ENCODE measurements at places on chromosomes 12 and 14.

DNA sequence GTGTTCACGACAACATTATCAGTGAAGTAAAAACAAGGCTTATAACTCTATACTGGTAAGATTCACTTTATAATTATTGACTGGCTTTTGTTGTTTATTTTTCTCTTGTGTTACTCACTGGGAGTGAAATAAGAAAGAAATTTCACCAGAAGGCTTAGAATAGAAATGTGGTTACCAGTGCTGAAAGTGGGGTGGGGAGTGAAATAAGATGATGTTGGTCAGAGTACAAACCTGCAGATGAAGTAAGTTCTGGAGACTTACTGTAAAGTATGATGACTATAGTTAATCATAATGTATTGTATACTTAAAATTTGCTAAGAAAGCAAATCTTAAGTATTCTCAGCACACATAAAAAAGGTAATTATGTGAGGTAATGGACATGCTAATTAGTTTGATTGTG is 198.4 kb downstream of the KLHL28 start:
- no peak for DNase-seq

- no peak for DNase-seq
Observed at GRCh38 chr12:4958697-4959375, 49.1 kb downstream of the KCNA1 start.

DNA sequence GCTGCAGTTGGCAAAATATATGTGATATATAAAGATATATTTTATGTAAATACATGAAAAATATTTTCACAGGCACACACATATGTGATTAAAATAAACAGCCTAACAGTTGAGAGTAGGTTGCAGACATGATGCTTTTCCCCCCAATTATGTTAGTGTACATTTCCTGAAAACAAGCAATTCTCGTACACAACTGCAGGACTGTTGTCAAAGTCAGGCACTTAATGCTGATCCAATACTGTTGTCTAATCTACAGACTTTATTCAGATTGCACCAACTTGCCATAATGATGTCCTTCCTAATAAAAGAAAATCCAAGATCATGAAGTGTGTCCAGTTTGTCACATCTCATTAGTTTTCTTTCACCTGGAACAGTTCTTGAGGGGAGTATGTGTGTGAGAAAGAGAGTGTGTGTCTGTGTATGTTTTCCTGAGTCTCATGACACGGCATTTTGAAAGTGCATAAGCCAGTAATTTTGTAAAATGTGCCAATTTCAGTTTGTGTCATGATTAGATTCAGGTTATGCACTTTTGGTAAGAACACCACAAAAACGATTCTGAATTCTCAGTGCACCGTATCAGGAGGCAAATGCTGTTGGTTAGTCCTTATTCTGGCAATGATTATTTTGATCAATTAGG is 16.5 kb upstream of the SEL1L start:
- no peak for DNase-seq

DNA sequence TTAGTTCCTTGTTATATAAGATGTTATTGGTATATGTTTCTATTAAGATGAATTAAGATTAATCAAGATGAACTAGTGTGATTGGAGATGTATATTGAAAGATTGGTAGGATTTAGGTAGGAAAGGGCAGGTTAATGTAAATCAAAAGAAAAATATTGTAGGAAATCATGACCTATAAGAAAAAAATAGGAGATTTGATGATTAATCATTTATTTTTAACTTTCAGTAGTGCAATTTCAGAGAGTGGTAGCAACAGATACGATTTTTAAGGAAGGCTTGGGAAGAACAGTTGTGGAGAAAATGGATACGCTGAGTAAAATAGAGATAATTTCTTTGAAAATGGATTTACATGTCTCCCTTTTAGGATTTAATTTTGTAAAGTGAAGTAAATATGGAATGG is 73.7 kb downstream of the MON2 start:
- no peak for DNase-seq

GRCh38 chr14:33790996-33791395 is 159.9 kb downstream of the EGLN3 start:
- DNase-seq, result no peak

GRCh38 chr12:57460468-57460784 is 841 bp downstream of the GLI1 start:
- no peak for DNase-seq

GRCh38 chr14:75281654-75282019 is 3.0 kb downstream of the FOS start:
- DNase-seq, result no peak

DNA sequence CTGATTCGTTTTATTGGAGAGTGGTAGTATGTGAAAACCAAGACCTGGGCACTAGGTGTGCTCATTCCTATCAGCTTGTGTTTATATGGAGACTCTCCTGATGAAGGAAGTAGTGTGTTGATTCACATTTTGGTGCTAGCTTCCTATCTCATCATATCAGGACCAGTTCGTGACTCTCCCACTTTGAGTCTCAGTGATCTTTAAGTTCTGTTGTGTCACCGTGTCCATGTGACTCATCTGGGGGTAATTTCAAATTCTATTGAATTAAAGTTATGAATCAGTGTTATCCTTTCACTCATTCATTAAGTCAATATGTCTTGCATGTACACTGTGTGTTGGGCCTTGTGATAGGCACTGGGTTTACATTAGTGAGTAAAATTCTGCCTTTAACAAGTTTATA is 180.2 kb downstream of the CACNA1C start:
- no peak for DNase-seq

DNA sequence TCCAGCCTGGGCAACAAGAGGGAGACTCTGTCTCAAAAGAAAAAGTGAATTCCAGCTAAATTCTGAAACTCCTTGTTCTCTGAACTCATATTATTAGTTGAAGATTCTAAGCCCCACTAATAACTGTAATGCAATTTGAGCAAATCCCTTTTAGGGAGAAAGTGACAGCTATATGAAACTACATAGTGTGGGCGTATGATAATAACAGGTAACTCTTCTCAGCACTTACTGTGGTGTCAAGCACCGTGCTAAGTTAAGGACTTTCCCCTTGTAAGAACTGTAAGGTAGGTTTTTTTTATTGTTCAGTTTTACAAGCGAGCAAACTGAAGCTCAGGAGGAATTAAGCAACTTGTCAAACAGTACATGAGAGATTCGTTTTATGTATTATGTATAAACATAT is 5.4 kb downstream of the ANKRD13A start:
- no peak for DNase-seq

GRCh38 chr14:76088771-76089571 is 62.8 kb upstream of the GPATCH2L start:
- DNase-seq, result no peak

GRCh38 chr12:130375296-130376287 is 37.9 kb downstream of the PIWIL1 start:
- DNase-seq, result no peak

GRCh38 chr14:101918065-101918989 is 46.0 kb upstream of the DYNC1H1 start:
- no peak for DNase-seq

GRCh38 chr14:87044807-87045206 is 948.2 kb downstream of the GALC start:
- DNase-seq, result no peak

DNA sequence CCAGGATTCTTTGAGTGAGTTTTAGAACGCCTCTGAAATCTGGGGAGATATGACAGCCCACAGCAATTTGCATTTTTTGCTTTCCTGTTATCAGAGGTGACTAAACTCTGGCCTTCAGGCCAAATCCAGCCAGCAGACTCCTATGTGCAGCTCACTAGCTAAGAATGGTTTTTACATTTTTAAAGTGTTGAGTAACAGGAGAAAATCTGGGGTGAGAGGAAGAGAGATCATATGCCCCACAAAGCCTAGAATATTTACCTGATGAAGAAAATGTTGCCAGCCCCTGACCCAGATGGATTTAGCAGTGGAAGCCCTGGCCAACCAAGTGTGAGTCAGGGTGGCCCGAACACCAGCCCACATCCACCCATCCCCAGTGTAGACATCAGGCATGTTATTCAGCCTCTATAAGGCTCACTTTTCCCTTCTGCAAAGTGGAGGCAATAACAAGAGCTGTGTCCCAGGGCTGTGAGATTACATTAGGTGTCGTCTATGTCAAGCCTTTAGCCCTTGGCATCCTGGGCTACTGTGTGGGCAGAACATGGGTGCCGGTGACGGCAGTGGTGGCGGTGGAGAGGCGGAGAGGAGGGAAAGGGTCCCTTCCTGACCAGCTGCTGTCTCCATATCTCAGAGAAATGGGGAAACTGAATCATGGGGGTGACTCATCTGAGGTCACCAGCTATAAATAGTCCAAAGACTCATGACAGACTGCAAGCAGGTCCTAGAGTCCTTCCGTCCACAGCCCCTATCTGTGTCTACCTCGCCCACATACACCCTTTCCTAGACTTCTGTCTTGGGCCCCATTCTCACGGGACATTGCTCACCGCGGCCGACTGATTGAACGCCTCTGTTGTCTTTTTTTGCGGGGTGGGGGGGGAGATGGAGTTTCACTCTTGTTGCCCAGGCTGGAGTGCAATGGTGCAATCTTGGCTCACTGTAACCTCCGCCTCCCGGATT is 32.6 kb upstream of the CD9 start:
- DNase-seq, result peak; percentile 45

DNA sequence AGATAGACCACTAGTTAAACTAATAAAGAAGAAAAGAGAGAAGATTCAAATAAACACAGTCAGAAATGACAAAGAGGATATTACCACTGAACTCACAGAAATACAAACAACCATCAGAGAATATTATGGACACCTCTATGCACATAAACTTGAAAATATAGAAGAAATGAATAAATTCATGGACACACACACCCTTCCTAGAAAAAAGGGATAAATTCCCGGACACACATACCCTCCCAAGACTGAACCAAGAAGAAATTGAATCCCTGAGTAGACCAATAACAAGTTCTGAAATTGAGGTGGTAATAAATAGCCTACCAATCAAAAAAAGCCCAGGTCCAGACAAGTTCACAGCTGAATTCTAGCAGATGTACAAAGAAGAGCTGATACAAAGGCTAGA is 187.9 kb downstream of the SEC23A start:
- DNase-seq, result no peak

GRCh38 chr12:116018282-116018681 is 259.2 kb downstream of the MED13L start:
- no peak for DNase-seq

DNA sequence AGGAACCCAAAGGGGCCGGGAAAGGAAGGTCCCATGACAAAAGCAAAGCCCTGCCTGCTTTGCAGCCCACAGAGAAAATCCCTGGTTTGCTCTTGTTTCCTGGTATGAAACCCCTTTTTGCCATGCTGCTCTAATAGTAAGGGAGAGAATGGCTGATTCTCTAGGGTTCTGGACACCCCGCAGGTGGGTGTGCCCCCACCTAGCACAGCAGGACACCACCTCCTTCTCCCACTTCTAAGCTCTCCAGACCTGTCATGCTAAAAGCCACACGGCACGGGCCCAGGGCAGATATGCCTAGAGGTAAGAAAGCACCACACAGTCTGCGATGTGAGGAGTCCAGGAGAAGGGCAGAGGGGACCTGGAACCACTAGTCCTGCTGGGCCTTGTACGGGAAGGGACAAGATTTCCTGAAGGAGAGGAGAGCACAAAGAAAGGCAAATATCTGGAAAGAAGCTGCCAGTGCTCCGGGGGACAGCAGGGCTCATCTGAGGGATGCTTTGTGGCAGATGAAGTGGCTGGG is 113.3 kb downstream of the BCL11B start:
- DNase-seq, result no peak

- no peak for DNase-seq
Observed at GRCh38 chr14:52327374-52328226, 13.5 kb downstream of the PTGER2 start.

- no peak for DNase-seq
Observed at GRCh38 chr12:42166501-42166900, 21.8 kb upstream of the GXYLT1 start.

DNA sequence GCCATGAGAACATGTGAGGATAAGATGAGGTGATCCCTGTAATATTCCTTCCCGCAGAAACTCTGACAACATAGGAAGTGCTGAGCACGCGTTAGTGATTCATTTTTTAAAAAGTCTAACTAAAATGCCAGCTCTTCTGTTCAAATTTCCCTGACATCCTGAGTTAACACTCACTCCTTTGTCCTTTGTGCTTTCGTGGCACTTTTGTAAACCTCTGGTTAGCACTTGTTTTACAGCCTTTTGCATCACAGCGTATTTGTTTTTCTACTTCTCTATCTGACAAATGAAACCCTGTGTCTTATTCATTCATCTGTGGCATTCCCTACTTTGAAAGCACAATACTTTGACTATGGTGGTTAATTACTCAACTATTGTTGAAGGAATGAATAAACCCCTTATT is 313.6 kb downstream of the NUAK1 start:
- no peak for DNase-seq

DNA sequence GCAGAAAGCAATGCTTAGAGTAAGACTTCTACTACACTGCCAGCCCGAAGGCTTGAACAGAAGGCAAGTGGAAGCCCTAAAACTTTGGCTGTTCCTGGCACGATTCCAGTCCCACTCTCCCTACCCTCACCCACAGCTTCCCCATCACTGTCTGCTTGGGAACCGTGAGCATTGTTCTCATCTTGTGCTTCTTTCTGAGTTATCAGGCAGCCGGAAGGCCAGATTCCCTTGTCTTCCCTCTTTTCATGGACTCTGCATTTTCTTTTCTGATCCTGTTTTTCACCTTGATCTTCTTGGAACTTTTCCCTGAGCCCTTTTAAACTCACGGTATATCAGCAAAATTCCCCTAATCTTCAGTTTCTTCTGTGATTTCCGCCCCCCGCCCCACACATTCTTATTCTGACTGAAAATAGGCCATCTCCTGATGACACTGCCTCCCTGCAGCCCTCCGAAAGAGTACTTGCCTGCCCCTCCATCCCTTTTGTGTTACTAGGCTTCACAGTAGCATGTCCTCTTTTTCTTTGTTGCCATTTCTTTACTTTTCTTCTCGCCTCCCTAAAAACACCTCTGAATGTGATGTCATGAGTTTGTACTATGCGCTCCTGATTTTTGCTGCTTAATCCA is 29.9 kb downstream of the RCOR1 start:
- DNase-seq, result no peak

- DNase-seq, result no peak
Observed at GRCh38 chr12:41174602-41175001, 13.5 kb upstream of the PDZRN4 start.

- no peak for DNase-seq
Observed at GRCh38 chr14:51398898-51399297, 158.9 kb downstream of the TMX1 start.

DNA sequence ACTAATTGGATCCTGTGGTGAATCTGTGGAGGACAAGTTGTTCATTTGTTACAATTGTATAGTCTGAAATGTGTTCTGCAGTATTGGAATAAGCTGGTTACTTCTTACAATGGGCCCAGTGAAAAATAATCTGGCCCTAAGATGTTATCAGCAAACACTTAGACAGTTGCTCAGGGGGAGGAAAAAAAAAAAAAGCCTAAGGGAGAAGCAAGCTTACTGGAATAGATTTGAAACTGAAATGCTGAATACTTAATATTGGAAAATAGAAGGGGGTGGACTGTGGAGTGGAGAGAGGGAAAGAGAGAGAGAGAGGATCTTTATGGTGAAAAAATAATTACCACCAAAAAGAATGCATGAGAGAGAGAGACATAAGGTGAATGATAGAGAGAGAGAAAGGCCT is 4.0 kb downstream of the FOXG1 start:
- no peak for DNase-seq

DNA sequence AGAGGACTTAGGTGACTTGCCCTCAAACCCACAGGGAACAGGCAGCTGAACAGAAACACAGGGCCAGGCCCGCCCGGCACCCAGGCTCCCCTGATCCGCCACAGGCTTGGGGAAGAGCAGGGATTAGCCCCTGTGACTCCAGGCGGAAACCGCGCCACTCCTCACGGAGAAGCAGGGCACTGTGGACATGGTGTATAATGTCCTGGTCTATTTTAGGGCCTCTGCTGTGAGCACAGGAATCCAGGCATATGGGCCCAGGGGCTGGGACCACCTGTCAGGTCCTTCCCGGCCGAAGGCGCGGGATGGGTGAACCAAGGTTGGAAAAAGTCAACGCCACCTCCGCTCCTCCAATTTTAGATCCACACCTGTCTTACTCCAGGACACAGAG is 34.6 kb upstream of the MEG3 start:
- DNase-seq, result no peak

All from activated T-cell treated with anti-CD3 and anti-CD28 coated beads, Interleukin-2, amount 50 U/mL, for 1 hour (primary cell).